ENCODE measurements at places on chromosomes 4 and X.

DNA sequence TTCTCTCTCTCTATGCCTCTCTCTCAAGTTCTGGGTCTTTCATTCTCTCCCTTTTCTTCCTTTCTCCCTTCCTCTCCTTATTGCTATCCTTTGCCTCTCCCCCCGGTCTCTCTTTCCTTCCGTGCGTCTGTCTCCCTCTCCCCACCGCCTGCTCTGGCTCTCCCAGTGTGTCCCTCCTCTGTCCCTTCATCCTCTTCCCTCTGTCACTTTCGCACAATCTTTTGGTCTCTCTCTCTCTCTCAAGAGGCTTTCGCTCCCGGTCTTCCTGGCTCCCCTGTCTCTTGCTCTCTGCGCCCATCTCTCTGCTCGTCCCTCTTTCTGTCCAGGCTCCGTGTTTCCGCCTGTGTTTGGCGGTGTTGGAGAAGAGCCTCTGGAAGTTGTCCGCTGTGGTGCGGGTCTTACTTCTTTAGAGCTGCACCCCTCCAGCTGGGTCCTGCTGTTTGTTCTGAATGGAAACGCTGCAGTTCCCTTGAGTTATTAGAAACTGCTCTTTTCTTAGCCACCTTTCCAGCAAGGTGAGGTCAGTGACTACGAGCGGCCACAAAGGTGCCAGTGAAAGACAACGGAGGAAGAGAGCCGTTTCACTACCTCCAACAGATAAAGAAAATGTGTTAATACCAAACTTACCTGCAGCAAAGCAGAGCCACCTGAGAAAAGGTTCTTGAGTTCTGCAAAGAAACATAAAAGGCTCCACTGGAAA is 1.1 kb downstream of the BMPR1B start:
- no peak for DNase-seq

DNA sequence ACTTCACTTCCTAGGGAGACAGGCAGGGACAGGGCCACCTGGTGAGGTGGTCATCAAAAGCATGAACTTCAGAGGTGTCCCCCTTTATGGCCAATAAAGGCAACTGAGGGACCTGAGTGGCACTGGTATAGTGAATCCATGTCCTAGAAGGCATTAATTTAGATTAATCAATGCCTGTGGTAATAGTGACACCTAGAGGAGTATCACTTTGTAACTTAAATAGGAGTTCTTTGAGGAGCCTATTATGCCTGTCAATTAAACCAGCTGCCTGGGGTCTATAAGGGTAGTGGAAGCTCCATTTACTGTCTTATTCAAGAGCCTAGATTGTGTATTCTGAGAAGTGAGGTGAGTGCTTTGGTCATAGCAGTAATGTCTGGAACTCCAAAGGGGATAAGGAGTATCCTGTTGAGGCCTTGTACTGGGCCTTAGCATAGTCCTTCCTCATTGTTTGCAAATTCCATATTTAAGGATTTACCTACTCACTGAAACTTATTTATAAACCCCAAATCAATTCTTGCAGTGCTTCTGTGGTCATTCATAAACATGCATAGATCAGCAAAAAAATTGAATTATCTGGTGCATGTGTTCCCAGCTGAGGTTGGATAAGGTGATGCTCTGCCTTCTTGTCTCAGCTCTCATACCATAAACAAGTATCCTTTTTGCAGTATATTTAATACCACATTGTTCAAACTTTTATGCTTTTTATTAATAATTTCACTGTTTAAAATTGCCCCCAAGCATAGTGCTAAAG is 213.8 kb upstream of the RADX start:
- DNase-seq, result peak; percentile 21

DNA sequence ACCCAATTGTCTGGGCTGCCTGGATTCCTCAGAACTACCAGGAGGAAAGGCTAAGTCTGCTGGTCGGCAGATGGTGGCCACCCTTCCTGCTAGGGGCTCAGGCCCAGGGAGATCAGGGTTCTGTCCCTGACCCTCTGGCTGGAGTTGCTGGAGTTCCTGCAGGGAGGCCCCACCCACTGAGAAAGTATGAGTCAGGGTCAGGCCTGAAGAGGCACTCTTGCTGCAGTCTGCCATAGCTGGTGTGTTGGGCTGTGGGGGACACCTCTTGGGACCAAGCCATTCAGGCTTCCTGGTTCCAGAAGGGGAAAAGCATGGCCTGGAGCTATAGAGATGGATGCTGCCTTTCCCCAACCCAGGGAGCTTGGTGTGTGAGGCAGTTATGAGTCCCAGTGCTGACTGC is 40.4 kb upstream of the PCDH18 start:
- DNase-seq, result no peak

GRCh38 chr4:67083496-67083895 is 461.8 kb downstream of the CENPC start:
- DNase-seq, result no peak

- DNase-seq, result no peak
Observed at GRCh38 chr4:113385281-113385899, 335.9 kb downstream of the ANK2 start.

Measured in HCT116 (cell line).